ENCODE measurements at places on chromosomes 6 and 20. TPM values are rescaled to one million over a fixed set of nuclear protein-coding genes. Genes with fewer than 3 reads are reported as not detected.

DNA sequence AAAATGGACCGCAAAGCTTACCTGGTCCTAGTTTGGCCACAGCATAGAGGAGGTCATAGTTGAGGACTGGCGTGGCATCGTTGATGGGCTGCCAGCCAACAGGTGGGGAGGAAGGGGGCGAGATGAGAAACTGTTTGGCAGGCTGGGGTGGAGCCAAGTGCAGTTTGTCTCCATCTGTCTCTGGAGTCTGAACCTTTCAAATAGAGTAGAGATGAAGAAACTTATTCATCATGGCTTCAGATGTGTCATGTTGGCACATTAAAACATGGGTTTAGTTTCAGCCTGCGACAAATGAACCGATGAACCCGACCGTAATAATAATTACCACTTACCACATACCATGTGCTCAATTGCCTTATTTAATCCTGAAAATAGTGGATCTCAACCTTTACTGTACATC is 75.9 kb upstream of the ENPP5 start:
- no peak for DNase-seq

DNA sequence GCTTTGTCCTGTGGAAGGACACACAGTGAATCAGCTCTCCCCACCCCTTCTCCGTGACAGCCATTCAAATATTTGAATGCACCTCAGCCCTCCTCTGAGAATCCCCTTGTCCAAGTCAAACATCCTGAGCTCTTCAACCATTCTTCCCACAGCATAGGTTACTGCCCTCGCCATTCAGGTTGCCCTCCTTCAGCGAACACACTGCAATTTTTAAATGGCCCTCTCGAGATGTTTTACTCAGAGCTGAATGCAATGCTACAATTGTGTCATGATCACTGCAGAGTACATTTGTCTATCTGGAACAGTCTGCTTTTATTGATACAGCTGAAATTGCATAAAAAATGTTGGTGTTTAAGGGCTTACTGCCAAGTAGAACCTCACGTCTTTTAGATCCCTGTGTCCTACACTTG is 48.9 kb downstream of the SLC2A12 start:
- no peak for DNase-seq

GRCh38 chr6:36678488-36679042 is at the start of gene CDKN1A:
TSS of gene CDKN1A (plus strand) at chr6:36678714. CDS start at chr6:36684102, 5,388 bp downstream.
- peak; percentile 93 for DNase-seq

DNA sequence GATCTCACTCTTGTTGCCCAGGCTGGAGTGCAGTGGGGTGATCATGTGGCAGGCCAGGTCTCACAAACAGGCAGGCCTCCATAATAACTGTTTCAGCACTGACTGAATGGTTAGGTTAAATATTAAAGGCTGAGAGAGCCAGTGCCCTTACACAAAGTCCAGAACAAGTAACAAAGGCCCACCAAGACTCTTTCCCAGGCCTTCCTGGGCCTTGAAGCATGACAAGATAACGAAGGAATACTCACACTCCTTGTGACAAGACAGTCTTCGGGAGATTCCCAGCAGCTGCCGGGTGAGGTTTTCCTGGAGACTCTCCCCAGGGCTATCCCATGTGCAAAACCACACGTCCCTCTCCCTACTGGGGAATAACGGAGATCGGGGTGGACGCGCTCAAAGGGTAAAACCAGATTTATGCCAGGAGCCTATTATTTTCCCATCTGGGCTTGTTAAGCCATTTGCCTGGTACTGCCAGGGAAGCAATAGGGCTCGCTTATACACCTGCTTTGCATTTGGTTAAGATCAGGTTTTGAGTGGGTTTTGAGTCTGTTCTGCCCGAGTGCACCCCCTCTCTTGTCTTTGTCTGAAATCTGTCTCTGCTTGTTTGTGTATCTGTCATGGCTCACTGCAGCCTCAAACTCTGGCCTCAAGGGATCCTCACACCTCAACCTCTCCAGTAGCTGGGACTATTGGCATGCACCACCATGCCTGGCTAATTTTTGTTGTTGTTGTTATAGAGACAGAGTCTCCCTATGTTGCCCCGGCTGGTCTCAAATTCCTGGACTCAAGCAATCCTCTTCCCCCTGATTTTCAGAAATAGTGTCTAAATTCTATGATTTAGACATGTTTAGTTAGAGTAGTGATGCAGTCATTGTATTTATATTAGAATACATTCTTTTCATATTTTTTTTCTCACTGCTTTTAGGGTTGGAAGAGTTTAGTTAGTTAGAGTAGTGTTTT is 1.4 kb upstream of the ENPP3 start:
- DNase-seq, result peak; percentile 17

GRCh38 chr6:169783401-169783800 is 32.0 kb downstream of the ERMARD start:
- DNase-seq, result no peak

The NCOA5 gene
- 14.5 TPM for total RNA-seq

The CNKSR3 gene
- 5.4 TPM for total RNA-seq

All from osteoblast (primary cell).